ENCODE measurements at places on chromosomes 5 and 9.
A peak's percentile ranks its signal among the peaks of the same experiment; 100 is the strongest.

- no peak for DNase-seq
Measured at GRCh38 chr5:113213551-113214425, 221.0 kb downstream of the TSSK1B start.

- no peak for DNase-seq
Measured at GRCh38 chr5:83540105-83540504, 68.6 kb downstream of the VCAN start.

DNA sequence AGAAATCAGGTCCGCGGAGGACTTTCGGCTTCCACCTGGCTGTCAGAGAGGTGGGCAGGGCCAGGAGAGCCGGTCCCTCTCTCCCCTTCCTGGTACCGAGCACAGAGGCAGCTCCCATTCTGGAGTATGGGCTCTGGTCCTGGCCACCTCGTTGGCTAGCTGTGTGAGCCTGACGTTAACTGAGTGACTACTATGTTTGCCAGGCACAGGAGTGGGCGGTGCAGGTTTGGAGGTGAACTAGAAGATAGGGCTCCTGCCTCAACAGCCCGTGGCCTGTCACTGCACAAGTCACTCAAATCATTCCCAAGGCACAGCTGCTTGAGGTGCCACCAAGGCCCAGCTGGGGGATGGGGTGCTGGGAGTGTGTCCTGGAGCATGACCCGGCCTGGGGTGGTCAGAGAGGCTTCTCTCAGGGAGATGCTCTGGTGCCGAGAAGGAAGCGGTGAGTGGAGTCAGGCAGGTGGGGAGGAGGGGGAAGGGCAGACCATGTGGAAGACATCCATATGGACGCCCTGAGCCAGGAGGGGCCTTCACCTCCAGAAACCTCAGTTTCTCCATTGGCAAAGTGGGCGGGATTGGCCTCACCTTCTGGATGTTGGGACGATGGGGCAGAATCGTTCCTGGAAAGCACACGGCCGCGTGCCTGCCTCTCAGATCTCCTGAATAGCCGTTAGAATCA, 39.5 kb downstream of the NCS1 start:
- DNase-seq: no peak

GRCh38 chr5:165258197-165258771, 1752.9 kb downstream of the MAT2B start:
- no peak for DNase-seq

DNA sequence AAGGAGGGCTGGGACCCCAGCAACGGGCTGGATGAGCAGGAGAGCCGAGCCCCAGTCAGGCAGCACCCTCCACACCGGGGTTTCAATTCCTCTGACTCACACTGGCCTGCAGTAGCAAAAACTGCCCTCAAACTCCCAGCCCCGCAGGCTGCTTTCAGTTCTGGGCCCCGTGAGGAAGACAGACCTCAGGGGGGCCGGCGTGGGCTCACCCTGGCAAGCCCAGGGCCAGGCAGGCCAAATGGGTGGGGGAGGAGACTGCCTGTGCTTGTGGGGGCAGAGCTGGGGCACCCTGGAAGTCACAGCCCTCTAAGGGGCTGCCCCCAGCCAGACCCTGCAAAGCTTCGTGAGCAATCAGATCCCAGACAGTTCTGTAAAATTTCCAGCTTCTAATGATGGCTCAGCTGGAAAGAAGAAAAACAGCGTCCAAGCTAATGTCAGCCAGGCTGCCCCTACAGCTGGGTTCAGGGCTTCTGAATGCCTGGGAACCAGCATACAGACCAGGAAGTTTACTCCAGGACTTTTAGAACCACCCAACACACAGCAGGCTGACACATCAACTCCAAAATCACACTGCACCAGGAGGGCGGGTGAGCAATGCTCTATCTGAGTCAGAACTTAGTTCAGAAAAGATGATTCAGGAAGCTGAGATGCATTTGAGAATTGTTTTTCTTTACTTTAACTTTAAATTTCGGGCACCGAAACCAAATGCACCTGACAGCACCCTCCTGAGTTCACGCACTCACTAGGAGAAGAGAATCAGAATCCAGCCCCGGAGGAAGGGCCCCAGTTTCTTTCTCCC, 34.7 kb downstream of the LPCAT1 start:
- DNase-seq: no peak

DNA sequence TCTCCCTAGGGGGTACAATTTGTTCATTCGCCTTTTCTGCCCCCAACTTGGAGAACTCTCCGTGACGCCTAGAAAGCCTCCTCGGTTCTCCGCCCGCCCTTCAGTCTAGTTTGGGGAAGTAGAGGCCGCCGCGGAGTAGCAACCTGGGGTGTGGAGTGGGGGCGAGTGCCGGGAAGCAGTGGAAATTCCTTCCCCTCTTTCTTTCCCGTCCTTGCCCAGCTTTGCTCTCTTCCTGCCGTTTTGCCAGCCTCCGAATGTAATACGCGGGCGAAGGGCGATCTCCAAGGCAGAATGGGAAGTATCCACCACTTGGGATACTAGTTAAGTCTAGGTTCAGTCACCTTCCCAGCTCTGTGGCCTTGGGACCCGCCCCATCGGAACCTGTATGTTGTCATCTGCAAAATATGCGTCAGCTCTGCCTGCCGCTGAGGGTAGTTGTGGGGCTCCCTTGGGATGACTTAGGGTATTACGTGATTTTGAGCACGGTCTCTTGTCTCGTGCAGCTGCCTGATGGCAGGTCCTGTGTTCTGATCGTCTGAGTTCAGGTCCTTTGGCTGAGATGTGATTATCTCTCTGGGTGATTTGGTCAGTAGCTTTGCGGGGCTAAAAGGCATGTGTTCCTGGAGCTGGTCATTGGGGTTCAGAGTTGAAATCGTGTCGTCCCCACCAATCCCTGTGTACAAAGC, 724 bp downstream of the PAM start:
- DNase-seq: peak; percentile 87

DNA sequence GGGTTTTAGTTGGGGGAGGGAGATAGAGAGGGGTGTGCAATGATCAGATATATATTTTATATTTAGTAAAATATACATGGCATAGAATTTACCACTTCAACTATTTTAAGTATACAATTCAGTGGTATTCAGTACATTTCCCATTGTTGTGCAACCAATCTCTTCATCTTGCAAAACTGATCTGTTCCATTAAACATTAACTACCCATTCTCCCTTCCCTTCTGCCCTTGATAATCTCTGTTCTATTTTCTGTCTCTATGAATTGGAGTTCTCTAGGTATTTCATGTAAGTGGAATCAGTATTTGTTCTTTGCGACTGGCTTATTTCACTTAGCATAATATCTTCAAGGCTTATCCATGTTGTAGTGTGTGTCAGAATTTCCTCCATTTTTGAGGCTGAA, 38.6 kb downstream of the TGFBI start:
- no peak for DNase-seq

GRCh38 chr9:123395689-123396511, 39.9 kb downstream of the CRB2 start:
- no peak for DNase-seq

- DNase-seq: no peak
Measured at GRCh38 chr9:89234205-89235067, 55.8 kb upstream of the SHC3 start.

GRCh38 chr9:136345281-136346156, 18.0 kb downstream of the DNLZ start:
- no peak for DNase-seq

GRCh38 chr5:102787134-102787533, 32.0 kb downstream of the PAM start:
- DNase-seq: no peak

- no peak for DNase-seq
Measured at GRCh38 chr5:146805081-146805480, 73.5 kb downstream of the PPP2R2B start.

GRCh38 chr9:81999806-82000205, 11.2 kb downstream of the SPATA31D1 start:
- no peak for DNase-seq

- DNase-seq: no peak
Measured at GRCh38 chr9:9319007-9319406, 1293.8 kb downstream of the PTPRD start.

DNA sequence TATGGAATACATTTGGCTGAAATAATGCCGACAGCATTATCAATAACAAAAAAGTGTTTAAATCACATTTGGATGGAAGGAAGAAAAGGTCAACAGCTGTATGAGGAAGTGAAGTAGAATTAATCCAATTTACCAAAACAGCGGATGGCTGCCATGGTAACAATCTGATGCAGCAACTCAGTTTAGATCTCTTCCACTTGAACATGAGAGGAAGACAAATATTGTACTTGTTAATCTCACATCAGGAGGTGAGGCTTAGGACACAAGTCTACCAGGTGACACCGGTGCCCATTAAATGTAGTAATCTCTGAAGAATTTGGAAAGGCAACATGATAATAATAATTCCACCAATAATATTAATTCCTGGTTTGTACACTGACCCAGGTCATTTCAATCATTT, 2.4 kb downstream of the RASEF start:
- DNase-seq: no peak

DNA sequence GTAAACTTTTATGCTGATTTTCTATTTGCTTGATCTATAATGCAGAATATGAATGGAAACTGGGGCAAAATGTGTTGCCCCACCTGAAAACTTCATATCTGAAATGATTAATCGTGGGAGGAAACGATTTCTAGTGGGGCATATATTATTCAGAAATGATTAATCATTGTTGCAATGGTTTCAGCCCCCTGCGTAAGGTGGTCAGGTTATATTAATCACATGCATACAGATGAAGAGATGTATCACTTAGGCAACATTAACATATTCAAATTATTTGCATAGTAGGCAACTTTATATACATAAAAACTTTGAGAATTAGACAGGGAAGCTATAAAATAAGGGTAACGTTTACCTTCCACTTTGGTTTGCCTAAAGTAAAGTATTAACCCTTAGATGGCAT, 49.8 kb downstream of the LSM11 start:
- no peak for DNase-seq

- DNase-seq: no peak
Measured at GRCh38 chr9:22379272-22379671, 67.4 kb upstream of the DMRTA1 start.

DNA sequence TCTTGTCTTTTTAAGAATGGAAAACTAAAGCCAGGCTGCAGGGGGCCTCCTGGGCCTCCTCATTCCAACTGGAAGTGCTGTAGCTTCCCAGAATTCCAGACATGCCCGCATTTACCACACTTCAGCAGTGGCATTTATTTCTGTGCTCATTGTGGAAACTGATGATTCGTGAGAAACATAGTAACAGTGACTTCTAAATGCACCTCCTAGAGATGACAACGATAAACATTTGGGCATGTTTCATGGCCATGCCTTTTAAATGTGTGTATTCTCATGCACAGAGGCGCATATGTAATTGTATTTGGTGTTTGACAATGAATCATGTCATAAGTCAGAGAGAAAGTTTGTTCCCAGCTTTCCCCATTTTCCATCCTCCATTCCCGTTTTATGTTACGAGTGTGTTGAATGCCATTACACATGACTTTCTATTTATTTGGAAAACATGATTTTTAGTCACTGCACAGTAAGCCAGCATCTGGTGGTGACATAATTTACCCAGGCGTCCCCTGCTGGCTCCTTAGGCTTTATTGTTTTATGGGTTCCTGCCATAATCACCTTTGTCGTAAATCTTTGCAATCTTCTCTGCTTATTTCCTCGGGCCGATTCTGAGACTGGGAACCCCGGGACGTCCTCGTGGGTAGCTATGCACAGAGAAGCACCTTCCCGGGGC, 68.8 kb upstream of the FCN2 start:
- DNase-seq: no peak

- no peak for DNase-seq
Measured at GRCh38 chr9:13675638-13676000, 396.1 kb upstream of the MPDZ start.

DNA sequence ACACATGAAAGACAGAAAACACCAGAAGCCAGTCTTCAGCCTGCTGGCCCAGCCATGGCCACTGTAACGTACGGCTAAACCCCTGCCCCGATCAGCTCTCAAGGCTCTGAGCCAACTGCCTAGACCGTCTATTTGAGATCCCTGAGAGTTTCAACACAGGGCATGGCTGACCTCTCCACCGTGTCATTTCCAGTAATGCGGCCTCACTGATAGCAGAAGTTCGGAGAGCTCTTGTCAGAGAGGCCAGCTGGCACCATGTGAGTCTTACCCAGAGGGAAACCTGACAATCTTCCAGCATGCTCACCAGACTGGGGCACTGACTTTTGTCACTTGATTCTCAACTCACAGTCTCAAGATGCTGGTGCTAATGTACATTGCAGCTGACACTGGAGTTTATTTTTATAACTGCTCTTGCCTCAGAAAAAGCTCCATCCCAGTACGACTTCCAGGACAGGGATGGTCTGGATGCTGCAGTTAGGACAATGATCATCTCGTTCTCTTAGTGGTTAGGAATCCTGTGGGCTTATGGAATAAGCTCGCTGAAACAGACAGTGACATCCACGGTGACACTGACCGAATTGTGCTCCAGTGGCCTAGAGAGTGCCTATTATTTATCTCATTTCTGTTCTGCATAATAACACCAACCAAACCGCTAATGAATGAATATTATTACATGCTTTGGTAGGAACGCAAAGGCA, 372.7 kb downstream of the ICE1 start:
- DNase-seq: no peak

DNA sequence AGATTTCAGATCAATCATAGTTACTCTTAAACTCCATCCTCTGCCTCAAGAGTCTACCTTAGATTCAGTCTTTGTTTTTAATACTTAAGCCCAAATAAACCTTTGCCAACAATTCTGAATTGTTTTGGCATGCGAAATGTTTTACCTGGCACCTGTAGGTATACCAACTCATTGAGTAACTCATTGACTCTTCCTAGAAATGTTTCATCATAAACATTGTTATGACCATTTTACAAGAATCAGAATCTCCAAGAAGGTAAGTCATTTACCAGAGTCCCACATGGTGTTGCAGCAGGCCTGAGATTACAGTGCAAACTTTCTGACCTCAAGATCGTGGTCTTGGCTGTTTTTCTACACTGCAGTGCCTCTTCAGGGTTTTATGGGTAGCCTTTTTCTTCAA, 750.4 kb downstream of the BRINP1 start:
- DNase-seq: no peak

DNA sequence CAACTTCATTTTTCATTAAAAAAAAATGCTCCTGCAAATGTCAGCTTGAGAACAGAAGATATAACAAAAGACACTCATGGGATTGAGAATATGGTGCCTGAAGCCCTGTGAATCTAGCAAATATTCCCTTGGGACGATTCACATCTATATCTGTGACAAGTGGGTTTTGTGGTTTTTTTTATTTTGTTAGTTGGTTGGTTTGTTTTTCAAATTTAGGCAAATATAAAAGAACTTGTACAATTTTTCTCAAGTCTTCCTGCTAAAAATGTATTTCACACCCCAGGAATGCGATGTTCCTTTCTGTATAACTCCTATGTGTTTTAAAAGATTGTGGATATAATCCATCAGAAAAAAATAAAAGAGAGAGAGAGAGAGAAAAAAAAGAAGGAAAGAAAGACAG, 1061.8 kb upstream of the ARRDC3 start:
- no peak for DNase-seq
